A375 (cell line): ENCODE measurements at places on chromosomes 5 and 9. TPM values are rescaled to one million over a fixed set of nuclear protein-coding genes. Genes with fewer than 3 reads are reported as not detected.

TMEM215 gene
- total RNA-seq = not detected in 2 replicates

CDH9 gene
- 0.27 TPM in 1 of 2 replicates, not detected in the other for total RNA-seq

CBY3 gene
- total RNA-seq = not detected in 2 replicates

SV2C gene
- not detected in 2 replicates for total RNA-seq

ZBTB43 gene
- 7.0 and 7.8 TPM in 2 replicates for total RNA-seq

RFESD gene
- 0.75 and 5.8 TPM in 2 replicates for total RNA-seq

DRD1 gene
- not detected in 2 replicates for total RNA-seq

CCNO gene
- 8.7 and 9.3 TPM in 2 replicates for total RNA-seq

C5orf22 gene
- 12.8 and 17.6 TPM in 2 replicates for total RNA-seq

KCNN2 gene
- total RNA-seq = not detected in 2 replicates

TMEM167A gene
- 24.0 and 28.2 TPM in 2 replicates for total RNA-seq

TTC16 gene
- 0.16 and 0.30 TPM in 2 replicates for total RNA-seq

CTSV gene
- 0.83 and 0.90 TPM in 2 replicates for total RNA-seq

TPPP gene
- total RNA-seq = 0.11 and 0.30 TPM in 2 replicates

TUSC1 gene
- total RNA-seq = 20.5 and 24.5 TPM in 2 replicates

NSG2 gene
- total RNA-seq = not detected in 2 replicates

KDM4C gene
- total RNA-seq = 32.7 and 36.0 TPM in 2 replicates

MARCOL gene
- not detected in 2 replicates for total RNA-seq

SLC45A2 gene
- 0.49 and 0.69 TPM in 2 replicates for total RNA-seq

SOX30 gene
- not detected in 2 replicates for total RNA-seq

ADAMTS2 gene
- 0.19 and 0.58 TPM in 2 replicates for total RNA-seq

PCDHA11 gene
- total RNA-seq = 1.9 and 4.9 TPM in 2 replicates

MYO10 gene
- 13.5 and 15.8 TPM in 2 replicates for total RNA-seq

C5orf63 gene
- 1.7 and 2.9 TPM in 2 replicates for total RNA-seq

LMX1B gene
- total RNA-seq = 0.41 and 0.85 TPM in 2 replicates

MRRF gene
- total RNA-seq = 38.7 and 43.7 TPM in 2 replicates
